ENCODE measurements at places on chromosomes 2 and 18.
A peak's percentile ranks its signal among the peaks of the same experiment; 100 is the strongest.

DNA sequence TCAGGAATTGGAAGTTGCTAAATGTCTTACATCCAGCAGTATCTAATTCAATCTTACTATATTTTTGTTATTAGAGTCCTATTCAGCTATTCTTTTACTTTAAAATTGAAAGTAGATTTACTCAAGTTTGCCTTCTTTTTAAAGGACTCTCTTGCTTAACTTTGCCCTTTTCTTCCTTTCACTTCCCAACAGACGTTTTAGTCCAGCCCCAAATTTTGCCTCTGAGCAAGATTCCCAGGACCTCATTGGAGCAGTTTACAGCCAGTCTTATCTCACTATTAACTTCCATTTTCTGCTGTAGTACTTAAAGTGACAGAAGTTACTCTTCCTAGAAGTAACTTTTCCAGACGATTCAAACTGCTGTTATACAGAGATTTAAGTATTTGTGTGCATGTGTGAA, 1.7 kb upstream of the PRKD3 start:
- DNase-seq: peak; percentile 56

- peak; percentile 84 for DNase-seq
These were observed 36.4 kb upstream of the HAAO start for GRCh38 chr2:42828487-42829425.

GRCh38 chr2:217851191-217852020, 151.4 kb downstream of the TNS1 start:
- no peak for DNase-seq

- DNase-seq: no peak
These were observed 38.4 kb downstream of the EPAS1 start for GRCh38 chr2:46335391-46336282.

- no peak for DNase-seq
These were observed 28.2 kb upstream of the SLC8A1 start for GRCh38 chr2:40480073-40480472.

- DNase-seq: no peak
These were observed 70.8 kb downstream of the EPHA4 start for GRCh38 chr2:221501210-221501882.

- DNase-seq: no peak
These were observed 14.1 kb upstream of the GMPPA start for GRCh38 chr2:219484343-219485200.

DNA sequence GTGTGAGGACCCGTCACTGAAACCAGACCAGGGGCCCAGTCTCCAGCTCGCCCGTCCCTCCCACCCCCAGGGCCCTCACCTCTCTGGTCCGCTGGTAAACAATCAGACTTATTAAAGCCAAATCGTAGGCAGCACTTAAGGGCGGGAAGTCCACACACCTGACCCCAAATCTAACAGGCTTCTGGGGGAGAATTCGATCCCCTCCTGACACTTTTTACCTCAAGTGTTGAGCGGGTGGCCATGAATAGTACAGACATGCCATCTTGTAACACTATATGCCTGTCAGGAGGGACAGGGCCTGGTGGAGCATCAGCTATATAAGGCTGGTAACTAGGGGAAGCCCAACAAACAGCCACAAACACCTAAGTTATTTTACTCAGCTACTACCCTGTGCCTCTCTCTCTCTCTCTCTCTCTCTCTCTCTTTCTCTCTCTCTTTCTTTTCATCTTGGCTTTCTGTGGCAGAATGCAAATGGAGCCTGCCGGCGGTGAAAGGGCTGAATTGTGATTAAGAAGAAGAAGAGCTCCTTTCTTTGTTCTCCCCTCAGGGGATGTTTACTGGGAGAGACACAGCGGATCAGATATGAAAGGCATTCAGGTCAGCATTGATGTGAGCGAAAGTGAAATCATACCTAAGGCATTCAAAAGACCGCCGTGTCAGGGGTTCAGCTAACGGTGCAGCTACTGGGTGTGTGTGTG, 9.5 kb downstream of the ZEB2 start:
- no peak for DNase-seq

- no peak for DNase-seq
These were observed 89.2 kb upstream of the CXCR4 start for GRCh38 chr2:136207030-136207623.

DNA sequence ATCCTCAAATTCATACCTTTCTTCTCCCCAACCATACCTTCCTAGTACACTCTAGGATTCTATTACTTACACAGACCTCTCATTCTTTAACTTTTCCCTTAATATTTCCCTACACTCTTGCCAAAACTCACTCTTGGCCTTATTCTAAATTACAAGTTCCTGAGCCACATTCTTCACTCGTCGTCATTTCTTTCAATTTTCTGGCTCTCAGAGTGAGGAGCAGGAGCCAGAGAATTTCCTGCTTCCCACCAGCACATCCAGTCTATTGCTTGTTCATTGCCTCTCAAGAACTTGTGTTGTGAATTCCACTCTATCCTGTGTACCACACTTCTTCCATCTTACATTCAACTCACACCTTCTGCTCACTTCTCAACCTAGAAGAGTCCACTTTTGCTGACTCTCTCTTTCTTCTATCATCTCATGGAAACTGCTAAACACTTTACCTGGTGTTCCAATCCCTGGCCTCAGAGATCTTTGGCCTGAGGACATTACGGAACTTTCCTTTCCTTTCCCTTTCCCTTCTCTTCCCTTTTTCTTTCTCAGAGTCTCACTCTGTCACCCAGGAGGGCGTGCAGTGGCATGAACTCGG, 171.6 kb downstream of the PLCL1 start:
- DNase-seq: no peak

DNA sequence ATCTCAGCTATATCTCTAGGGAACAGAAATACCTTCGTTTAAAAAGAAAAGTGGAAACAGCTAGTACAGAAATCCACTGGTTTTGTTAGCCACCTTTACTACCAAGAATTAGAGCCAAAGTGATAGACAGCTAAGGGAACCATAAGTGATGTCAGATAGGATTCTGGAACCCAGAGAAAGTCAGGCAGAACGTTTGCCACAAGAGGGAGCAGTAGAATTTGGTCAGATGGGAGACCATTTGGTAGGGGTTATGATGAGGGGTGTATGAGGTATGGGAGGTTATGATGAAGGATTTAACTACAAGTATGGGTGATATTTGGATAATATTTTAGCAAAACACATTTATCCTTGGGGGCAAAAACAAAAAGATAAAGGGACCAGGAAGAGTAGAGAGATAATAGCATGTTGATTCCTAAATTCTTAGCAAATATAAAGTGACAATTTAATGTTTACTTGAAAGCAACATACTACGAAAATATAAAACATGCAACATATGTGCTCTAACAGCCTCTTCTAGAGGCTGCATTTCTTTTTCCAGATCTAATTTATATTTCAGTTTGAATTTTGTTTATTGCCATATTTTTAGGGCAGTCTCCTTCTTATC, 3.3 kb downstream of the SLC8A1 start:
- DNase-seq: peak; percentile 46

GRCh38 chr2:205763708-205764211, 81.5 kb downstream of the NRP2 start:
- no peak for DNase-seq

GRCh38 chr2:189515264-189515663, 65.3 kb downstream of the SLC40A1 start:
- DNase-seq: no peak

DNA sequence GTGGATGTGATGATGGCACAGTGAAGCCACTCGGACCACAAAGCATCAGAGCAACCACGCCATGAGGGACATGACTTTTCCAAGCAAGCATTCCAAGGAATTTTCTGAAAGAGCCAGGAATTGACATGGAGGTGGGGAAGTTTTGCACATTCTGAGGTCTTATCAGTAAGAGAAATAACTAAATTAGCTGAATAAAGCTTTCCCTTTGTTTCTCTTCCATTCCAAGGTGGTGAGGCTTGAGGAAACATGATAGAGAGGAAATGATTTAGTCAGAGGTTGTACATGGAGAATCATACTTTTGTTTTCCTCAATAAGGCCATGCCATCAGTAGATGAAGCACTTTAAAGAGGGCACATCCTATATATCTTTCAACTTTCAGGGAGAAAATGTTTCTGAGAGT, 115.7 kb upstream of the MMADHC start:
- no peak for DNase-seq

- DNase-seq: no peak
These were observed 190.8 kb downstream of the RTP5 start for GRCh38 chr2:242060212-242060835.

DNA sequence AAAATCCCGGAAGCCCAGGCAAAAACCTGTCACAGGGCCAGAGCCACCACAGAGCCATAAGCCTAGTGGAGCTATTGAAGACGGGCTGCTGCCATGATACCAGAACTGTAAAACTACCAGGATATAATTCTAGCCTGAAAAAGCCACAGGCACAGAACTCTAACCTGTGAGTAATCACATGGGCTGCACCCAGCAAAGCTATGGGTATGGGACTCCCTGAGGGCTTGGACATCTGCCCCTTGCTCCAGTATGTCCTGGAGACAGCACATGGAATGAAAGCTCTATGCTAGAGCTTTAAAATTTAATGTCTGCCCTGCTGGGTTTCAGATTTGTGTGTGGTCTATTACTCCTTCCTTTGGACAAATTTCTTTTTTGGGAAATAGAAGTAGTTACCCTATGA, 2183.6 kb upstream of the CELF4 start:
- DNase-seq: no peak

- no peak for DNase-seq
These were observed 22.4 kb downstream of the FBLN7 start for GRCh38 chr2:112160283-112161250.

DNA sequence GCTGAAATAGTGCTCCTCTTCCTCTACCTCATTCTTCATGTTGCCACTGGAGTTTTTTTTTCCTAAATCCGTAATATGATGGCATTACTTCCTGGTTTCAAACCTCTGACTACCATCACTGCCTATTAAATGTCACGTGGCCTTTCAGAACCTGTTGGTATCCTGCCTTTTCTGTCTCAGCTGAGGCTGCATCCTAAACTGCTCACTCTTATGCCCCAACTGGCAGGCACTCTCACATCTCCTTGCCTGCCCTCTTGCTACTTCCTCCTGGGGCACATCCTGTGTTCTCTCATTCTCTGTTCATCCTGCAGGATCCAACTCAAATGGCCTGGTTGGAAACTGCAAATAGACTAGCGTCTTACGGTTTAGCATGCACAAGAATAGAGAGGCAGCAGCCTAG, 468.1 kb upstream of the FANCL start:
- no peak for DNase-seq

DNA sequence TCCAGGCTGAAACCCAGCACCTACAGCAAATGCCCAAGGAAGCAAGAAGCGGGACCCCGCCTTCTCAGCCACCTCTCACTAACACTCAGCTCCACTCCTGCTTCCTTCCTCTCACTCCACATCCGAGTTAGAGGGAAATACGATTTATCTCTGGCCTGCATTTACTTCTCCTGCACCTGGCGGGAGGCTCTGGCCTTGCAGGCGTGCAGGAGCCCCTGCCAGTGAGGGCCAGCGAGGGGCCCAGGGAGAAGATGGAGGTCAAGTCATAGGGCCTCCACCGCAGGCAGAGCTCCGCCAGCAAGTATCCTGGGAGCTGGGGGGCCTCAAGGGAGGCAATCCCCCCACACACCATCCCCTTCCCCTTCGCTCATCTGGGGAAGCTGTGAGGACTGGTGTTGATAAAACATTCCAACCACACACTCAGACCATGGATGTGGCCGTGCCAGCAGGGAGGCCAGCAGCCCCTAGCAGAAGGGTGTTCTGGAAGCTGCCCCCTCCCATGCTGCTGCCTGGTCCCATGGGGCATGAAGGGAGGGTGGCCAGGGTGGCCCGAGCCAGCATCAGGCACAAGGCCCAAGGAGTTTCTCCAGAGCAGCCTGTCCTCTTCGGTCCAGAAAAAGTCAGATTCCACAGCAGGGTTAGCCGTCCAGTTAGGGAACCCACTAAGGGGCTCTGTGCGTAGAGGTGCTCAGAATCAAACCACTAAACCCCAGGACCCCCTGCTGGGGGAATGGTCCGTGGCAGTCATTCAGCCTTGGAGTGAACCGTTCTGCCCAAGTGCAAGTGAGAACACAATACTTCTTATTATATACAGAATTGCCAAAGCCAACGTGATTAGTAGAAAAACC, 91.2 kb downstream of the HDAC4 start:
- no peak for DNase-seq

DNA sequence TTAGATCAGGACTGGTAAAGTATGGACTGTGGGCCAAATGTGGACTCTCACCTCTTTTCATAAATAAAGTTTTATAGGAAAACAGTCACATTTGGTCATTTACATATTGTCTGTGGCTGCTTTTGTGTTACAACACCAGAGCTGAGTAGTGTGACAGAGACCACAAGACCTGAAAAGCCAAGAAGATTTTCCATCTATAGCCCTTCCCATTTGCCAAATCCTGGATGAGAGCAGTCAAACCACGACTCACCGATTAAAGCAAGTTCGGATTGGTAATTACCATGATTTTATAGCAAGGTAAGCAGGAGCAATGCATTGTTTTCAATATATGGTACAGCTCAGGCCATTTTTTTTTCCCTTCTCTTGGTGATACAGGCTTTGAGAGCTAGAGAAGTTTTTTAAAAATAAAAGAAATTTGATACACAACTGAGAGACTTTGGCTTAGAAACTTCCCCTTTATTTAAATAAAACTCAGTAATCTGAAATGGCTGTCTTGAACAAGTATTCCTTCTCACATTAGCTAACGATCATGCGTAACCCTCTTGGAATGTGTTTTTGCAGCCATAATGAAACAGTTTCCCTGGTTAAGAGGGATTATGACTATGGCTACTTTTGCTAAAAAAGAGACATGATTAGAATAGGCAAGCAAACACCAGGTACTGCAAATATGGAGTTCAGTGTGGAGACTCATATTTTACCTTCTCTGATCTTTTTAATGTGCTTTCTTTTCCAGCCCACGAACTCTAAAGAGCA, 9.5 kb upstream of the MALL start:
- no peak for DNase-seq

GRCh38 chr18:38481576-38481975, 916.0 kb upstream of the CELF4 start:
- no peak for DNase-seq

- DNase-seq: no peak
These were observed 399.8 kb downstream of the TXNL1 start for GRCh38 chr18:56238576-56238975.

GRCh38 chr2:42960002-42960841, 167.8 kb upstream of the HAAO start:
- no peak for DNase-seq

GRCh38 chr18:3305354-3305762, 43.4 kb downstream of the MYL12B start:
- DNase-seq: no peak

GRCh38 chr2:169065422-169065821, 3.9 kb upstream of the DHRS9 start:
- DNase-seq: no peak

DNA sequence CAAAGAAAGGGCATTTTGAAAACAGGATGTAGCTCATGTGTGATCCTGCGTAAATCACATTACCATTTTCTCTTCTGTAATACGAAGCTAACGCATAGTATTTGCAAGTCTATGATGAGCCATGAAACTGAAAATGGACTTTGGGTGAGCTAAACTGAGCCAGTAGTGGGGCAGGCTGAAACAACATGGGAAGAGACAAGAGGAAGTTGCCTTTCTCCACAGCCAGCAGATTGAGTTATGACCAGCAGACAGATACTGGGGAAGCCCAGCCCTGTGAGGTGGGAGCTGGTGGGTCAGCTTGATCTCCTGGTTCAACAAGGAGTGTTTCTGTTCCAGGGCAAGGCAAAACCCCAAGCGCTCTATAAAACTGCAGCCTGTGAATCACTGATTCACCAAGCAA, 11.8 kb downstream of the CYRIA start:
- no peak for DNase-seq

All from HEK293T (cell line).